ENCODE measurements at places on chromosomes 1 and 21.

DNA sequence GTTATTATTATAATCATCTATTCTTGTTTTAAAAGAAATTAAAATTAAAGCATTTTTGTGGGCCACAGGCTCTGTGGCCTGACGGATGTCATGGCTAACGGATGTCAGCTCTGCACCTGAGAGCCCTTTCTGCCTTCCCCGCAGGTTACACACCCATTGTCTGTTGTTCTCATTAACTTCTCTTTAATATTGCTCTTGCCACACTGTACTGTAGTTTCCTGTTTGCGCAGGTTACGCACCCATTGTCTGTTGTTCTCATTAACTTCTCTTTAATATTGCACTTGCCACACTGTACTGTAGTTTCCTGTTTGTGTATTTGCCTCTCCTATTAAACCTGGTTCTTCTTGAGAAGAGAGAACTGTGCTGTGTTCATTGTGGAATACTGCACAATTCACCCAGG is 294.4 kb upstream of the PLXNA2 start:
- no peak for DNase-seq

- DNase-seq = no peak
Observed at GRCh38 chr1:47226121-47226838, 5.7 kb downstream of the TAL1 start.

GRCh38 chr1:240720976-240721375 is 109.0 kb upstream of the GREM2 start:
- no peak for DNase-seq

GRCh38 chr1:229981736-229982135 is 85.3 kb upstream of the GALNT2 start:
- DNase-seq = no peak

DNA sequence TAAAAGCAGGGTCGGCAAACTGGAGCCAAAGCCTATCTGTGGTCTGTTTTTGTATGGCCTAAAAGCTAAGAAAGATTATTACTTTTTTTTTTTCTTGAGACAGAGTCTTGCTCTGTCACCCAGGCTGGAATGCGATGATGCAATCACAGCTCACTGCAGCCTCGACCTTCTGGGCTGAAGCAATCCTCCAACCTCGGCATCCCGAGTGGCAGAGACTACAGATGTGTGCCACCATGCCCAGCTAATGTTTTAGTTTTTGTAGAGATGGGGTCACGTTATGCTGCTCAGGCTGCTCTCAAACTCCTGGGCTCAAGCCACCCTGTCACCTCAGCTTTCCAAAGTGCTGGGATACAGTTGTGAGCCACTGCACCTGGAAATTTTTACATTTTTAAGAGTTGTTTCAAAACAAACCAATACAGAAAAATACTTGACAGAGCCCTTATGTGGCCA is 6.5 kb upstream of the GLRX2 start:
- no peak for DNase-seq

GRCh38 chr1:248850124-248850523 is 8.8 kb downstream of the ZNF692 start:
- DNase-seq = no peak

Measured in keratinocyte (primary cell).